ENCODE measurements at places on chromosomes 3 and 15.

DNA sequence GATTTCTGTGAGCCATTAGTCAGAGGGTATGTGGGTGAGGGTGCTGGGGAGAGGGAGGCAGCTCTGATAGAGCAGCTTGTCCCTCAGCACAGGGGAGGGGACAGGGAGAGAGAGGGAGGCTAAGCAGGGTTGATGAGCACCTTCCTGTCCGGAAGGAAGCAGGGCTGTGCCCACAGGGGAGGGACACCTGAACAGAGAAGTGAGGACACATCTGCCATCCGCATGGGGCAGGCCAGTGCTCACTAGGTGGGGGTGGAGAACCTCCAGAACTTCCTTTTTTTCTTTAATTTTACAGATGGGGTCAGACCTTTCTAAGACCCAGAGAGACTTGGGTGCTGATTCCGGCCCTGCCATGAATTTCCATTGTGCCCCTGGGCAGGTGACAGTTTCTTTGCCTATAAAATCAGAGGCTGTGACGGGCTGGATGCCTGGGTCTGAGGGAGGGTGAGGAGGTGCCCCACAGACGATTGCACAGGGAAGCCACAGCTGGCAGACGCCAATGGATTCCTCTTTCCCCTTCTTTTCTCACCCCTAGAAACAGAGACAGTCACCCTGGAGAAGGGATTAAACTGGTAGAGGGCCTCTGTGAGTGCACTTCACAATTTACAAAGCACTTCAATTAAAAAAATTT lies 4.1 kb upstream of the TGM5 start:
- no peak overlapping the region for H3K27ac ChIP-seq
- no peaks in the 10 kb centered on the region for H3K27me3 ChIP-seq
- H3K4me3 ChIP-seq: no peak overlapping the region

DNA sequence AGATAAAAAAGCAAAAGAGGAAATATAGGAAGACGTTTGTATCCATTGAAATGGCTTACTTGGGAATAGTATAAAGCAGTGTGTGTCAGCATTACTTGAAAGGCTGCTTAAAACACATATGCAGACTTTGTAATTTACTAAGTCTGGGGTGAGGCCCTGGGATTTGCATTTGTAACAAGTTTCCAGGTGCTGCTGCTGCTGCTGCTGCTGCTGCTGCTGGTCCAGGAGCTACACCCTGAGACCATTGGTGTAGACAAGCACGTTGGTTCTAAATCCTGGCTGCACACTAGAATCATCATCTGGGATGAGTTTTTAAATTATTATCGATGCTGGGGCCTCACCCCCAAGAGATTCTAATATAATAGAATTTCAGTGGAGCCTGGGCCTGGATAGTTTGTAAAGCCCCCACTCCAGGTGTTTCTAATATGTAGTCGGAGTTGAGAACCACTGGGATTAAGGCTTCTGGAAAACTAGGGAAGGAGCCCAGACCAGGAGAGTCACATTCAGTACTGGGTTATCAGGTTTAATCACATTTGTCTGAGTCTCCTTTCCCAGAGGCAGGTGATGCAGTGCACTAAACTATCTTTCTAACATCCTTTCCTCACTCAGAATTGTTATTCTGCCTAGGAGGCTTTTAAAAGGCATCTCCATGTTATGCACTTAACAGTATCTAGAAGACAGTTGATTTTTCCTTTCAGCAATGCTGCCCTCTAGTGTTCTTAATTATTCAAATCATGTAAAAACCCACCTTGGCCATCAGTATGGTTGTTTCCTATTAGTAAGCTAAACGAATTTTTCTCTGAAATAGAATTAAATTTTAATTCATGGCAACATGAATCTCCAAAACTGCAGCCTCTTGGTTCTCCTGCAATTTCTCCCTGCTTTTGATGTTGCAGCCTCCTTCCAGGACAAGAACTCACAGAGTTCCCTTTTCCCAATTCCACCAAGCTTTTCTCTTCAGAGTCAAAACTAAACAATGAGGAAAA lies 45.4 kb downstream of the SSR3 start:
- no peak overlapping the region for H3K4me3 ChIP-seq
- DNase-seq: peak; percentile 18
- H3K27me3 ChIP-seq: no peaks in the 10 kb centered on the region
- no peaks in the 10 kb centered on the region for H3K36me3 ChIP-seq
- no peaks in the 10 kb centered on the region for H3K4me1 ChIP-seq
- H3K27ac ChIP-seq: no peak overlapping the region

GRCh38 chr3:43161684-43162229 lies 55.9 kb upstream of the POMGNT2 start:
- no peak overlapping the region for H3K27ac ChIP-seq
- H3K4me3 ChIP-seq: no peak overlapping the region
- no peaks in the 10 kb centered on the region for H3K4me1 ChIP-seq

- no peaks in the 10 kb centered on the region for H3K27me3 ChIP-seq
- H3K36me3 ChIP-seq: no peaks in the 10 kb centered on the region
- no peak overlapping the region for H3K27ac ChIP-seq
These were observed 569.8 kb downstream of the RBMS3 start for GRCh38 chr3:29850641-29851040.

DNA sequence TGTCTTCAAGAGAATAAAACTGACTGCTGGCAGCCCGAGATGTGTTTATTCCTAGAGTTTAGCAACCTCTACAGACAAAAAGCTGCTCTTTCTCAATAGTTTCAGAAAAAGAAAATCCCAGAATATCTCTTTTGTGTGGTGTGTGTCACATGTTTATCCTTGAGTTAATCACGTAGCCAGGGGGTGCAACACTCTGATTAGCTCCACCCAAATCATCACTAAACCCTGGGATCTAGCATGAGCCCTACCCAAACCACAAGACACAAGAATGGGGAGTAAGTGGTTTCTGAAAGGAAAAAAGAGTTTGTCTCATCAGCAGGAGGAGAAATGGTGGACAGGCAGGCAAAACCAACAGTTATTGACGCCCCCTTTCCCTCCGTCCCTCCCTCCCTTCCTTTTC lies 78.5 kb upstream of the AGBL1 start:
- H3K27ac ChIP-seq: no peak overlapping the region
- H3K4me3 ChIP-seq: no peak overlapping the region
- no peaks in the 10 kb centered on the region for H3K4me1 ChIP-seq
- DNase-seq: no peak

DNA sequence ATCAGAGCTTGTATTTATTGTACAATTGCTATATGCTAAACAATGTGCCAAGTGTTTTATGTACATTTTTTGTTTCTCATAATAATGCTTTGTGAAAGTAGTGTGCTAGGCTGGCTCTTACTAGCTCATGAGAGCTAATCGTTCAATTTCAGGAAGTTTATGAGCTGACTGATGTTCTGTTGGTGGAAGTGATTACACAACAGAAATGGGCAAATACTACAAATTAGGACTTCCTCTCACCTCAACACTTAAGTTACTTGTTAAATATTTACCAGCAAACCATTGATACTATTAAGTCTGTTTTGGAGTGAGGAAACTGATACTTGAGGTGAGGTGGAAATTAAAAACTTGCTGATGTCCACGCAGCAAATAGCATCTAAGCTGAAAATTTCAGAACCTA lies 32.3 kb downstream of the SLC9C1 start:
- no peak for DNase-seq
- H3K4me1 ChIP-seq: no peaks in the 10 kb centered on the region
- H3K27ac ChIP-seq: no peak overlapping the region
- no peaks in the 10 kb centered on the region for H3K36me3 ChIP-seq

GRCh38 chr15:83166218-83166617 lies 41.4 kb downstream of the HDGFL3 start:
- no peak overlapping the region for H3K27ac ChIP-seq
- no peaks in the 10 kb centered on the region for H3K27me3 ChIP-seq
- H3K4me1 ChIP-seq: no peaks in the 10 kb centered on the region
- no peak overlapping the region for H3K4me3 ChIP-seq

- H3K27me3 ChIP-seq: no peaks in the 10 kb centered on the region
- H3K36me3 ChIP-seq: no peaks in the 10 kb centered on the region
- no peak overlapping the region for H3K4me3 ChIP-seq
- no peak for DNase-seq
These were observed 28.7 kb downstream of the NGRN start for GRCh38 chr15:90294159-90294558.

DNA sequence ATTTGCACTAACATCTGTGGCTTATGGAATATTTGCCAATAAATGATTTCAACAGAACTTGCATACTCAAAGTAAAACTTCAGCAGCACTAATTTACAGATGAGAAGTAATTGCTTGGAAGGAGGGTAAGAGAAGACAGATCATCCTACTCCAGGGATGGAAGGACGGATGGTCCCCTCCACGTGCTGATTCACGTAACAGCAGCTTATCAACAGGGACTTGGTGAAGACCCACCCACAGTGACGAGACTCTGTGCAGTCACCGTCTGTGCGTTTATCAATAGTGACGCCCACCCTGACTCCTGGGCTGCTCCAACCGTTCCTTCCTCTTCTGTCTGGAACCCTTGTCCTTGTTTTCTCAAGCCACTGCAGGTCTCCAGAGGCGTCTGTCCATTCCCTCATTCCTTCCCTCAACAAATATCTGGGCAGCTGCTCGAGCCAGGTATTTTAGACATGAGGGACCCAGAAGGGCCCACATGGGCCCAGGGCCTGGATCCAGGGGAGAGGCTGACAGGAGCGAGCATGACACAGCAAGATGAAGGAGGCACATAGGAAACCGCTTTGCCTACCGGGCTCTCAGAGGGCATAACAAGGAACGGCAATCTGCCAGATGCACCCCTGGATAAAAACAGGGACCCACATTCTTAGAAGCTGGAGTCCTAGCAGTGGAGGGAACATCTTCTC lies 33.3 kb downstream of the PCSK6 start:
- DNase-seq: no peak
- H3K4me1 ChIP-seq: no peaks in the 10 kb centered on the region
- H3K27me3 ChIP-seq: no peaks in the 10 kb centered on the region
- no peaks in the 10 kb centered on the region for H3K36me3 ChIP-seq
- H3K4me3 ChIP-seq: no peak overlapping the region

- peaks cover 2% of the 10 kb centered on the region for H3K4me1 ChIP-seq
- no peak overlapping the region for H3K4me3 ChIP-seq
- no peaks in the 10 kb centered on the region for H3K27me3 ChIP-seq
- no peak for DNase-seq
- no peaks in the 10 kb centered on the region for H3K36me3 ChIP-seq
These were observed 267.4 kb downstream of the ABHD5 start for GRCh38 chr3:43958005-43958770.

Data from iPS DF 6.9 (cell line).